NCI-H2171 (cell line): ENCODE measurements at places on chromosomes 11 and 22.

GRCh38 chr22:29658176-29658575 is 54.7 kb downstream of the NF2 start:
- no peak for DNase-seq

- DNase-seq = no peak
These were observed 19.8 kb downstream of the ARVCF start for GRCh38 chr22:19996694-19997384.

GRCh38 chr11:69213316-69213715 is 57.6 kb downstream of the SMIM38 start:
- no peak for DNase-seq

DNA sequence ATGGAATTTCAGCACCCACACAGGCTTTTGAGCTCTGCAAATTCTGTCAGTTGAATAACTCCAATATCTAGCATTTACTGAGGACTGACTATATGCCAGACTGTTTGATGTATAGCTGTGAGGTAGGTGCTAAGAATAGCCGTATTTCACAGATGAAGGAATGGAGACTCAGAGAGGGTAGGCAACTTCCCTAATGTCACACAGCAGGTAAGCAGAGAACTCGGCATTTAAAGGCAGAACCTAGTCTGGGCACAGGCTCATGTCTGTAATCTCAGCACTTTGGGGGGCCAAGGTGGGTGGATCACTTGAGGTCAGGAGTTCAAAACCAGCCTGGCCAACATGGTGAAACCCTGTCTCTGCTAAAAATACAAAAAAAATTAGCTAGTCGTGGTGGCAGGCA is 184.1 kb downstream of the BCR start:
- no peak for DNase-seq

DNA sequence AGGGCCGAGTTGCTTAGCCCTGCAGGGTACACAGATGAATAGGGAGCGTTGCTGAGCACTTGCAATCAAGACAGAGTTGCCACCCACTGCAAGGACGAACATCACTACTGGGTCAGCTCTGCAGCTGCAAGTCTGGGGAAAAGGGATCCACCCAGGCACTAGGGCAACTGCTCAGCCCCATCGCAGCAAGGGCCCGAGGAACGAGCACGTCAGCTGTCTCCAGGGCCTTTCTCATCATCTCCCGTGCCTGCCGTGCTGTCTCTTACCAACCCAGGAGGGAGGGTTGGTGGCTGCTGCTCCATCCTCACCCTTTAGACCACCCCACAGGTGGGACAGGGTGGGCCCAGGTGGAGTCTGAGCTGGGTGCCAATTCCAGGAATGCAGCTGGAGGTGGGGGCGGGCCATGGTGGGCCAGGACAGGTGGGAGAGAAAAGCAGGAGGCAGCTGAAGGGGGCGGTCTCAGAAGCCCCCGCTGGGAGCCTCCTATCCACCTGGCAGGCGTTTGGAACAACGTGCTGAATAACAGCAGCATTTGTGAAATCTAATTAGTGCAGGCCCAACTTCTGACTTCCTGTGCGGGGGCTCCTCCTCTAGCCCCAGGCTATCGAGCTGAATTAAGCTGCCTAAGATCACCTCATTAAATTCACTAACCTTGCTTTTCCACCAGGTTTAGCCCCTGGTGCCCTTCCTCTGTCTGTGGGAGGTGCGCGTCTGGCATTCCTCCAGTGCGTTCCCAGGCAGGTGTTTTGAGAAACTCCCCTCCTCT is 252.5 kb downstream of the ST3GAL4 start:
- peak; percentile 33 for DNase-seq

- DNase-seq = no peak
These were observed 3.8 kb downstream of the RPLP2 start for GRCh38 chr11:813456-814096.

- DNase-seq = no peak
These were observed 30.0 kb downstream of the FSHB start for GRCh38 chr11:30260813-30261212.

GRCh38 chr22:40826984-40827741 is 8.0 kb upstream of the SLC25A17 start:
- no peak for DNase-seq

GRCh38 chr11:73270016-73270854 is 1.9 kb upstream of the P2RY6 start:
- DNase-seq = no peak

DNA sequence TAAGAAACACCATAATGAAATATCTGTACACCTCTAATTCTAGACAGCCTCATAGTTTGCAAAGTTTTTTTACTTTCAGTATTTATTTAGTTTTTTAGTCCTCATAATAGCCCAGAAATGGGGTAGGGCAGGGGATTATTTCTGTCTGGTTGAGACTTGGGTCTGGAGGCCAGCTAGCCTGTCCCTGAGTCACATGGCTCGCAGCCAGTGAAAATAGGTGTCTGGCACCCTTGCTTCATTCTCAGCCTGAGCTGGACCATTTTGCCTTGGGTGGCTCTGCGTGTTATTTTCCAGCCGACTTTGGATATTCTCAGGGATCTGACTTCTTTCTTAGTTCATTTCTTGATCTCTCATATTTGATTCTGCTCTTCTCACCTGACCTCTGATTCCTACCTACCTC is 123.9 kb upstream of the NARS2 start:
- DNase-seq = no peak

- DNase-seq = no peak
These were observed 4.0 kb downstream of the STIM1 start for GRCh38 chr11:3859373-3859881.

DNA sequence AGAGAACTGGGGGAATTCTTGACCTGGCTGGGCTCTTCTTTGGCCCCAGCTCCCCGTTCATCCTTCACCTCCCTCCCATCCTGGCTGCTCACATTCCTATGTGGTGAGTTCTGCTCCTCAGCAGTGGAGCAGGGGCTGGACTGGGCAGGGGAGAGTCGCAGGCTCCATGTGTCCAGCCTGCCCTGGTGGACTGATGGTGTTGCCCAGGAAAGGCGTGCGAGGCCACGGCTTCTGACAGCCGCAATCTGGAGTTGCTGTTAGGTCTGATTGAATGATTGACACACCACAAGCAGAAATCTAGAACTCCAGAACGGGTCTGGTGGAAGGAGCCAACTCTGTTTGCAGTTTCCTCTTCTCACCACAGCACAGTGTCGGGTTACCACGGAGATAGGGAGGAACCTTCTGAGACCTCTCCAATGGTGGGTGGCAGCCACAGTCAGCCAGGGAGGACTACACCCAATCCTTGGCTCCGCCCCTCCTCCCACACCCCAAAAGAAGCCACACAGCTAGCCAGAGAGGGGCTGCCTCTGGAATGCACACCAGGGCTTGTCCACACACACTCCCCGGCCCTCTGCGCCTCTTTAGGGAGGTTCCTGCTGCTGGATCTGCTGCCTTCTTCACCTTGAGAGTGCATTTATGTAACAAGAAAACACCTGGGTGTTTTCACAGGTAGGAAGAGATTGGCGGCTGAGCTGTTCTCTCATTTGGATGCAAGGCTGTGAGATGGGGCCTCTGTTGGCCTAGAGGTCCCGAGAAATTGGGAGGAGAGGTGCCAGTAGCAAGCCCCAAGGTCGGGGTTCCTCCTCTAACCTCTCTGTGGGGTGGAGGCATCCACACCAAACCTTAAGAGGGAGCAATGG is 56.4 kb upstream of the CD44 start:
- no peak for DNase-seq

GRCh38 chr11:67541198-67541597 is 18.0 kb upstream of the CABP2 start:
- DNase-seq = no peak

GRCh38 chr11:1285316-1285744 is 24.1 kb downstream of the TOLLIP start:
- DNase-seq = no peak

DNA sequence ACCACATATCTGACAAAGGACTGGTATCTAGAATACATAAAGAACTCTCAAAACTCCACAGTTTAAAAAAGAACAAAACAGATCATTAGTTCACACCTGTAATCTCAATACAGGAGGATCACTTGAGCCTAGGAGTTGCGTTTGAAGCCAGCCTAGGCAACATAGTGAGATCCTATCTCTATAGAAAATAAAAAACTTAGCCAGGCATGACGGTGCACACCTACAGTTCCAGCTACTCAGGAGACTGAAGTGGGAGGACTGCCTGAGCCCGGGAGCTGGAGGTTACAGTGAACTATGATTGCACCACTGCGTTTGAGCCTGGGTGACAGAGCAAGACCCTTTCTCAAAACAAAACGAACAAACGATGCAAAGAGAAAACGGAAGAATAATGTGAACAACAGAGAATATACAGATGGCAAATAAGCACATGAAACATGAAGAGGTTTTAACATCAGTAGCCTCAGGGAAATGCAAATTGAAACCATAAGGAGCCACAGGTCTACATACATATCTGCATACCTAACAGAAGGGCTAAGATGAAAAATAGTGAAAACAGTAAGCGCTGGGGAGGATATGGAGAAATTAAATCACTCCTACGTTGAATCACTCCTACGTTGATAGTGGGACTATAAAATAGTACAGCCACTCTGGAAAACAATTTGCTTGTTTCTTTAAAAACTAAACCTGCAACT is 70.7 kb downstream of the DGCR2 start:
- DNase-seq = no peak
